NCI-H187 (cell line): ENCODE measurements at places on chromosomes 1 and 21.

GRCh38 chr1:180094705-180095295 lies 59.9 kb upstream of the QSOX1 start:
- DNase-seq = peak; percentile 12

DNA sequence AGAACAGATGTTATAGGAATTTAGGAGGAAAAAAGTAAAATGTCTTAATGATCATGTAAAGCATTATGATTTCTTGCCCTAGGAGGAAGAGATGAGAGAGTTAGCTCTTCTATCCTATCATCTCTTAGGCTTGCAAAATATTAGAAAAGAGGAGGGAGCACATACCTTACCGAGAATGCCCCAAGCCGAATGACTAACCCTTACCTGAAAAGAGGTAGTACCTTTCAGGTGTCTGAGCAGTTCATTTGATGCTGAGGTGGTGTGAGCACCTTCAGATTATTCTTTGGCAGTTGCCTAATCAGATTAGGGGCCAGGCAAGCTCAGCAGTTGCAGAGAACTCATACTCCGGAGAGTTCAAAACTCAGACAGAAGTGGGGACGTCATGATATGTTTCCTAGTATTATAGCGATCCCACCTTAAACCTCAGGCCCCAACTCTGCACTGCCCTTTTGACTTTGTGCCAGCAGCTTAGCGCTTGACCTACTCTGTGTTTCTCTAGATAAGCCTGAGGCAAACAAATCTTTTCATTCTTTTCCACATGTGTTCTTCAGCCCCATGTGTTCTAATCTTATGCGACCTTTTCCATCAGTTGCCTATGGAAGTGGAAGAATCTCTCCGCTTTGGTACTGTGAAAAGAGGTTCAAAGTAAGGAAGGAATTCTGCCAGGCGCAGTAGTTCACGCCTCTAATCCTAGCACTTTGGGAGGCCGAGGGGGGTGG lies 52.5 kb downstream of the ATP2B4 start:
- DNase-seq = no peak

GRCh38 chr1:89100412-89100811 lies 25.5 kb downstream of the GBP2 start:
- DNase-seq = no peak

DNA sequence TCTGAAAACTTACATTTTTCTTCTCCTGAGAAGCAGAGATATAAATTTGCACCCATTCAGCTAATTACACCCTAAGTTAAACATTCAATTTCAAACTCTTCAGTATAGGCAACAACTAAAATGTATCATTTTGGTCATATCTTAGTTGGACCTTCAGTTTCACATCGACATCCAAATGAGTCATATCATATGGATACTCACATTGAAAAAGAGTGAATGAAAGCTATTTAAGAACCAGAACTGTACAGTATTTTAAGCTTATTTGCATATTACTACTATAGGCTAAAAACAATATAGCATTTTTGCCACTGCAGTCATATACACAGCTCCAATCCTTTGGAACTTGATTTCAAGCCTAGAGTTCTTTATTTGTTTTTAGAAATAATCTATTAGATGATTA lies 33.6 kb downstream of the USP25 start:
- no peak for DNase-seq

DNA sequence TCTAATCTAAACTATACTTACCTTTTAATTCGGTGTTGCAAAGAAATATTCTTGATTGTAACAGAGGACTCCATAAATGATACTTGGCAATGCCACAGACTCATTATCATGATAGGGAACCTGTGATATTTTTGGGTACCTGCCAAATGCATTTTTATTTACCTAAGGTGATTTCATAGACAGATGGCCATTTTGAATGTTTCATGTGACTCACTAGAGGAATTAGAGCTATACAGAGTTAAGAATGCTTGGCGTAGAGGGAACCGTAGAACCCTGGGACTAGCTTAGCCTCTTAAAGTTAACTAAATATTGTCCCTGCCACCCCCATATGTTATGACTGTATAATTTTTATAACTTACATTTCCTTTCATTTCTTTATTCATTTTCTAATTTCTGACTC lies 136.1 kb downstream of the DISP1 start:
- peak; percentile 0 for DNase-seq

GRCh38 chr1:241270016-241270415 lies 87.0 kb downstream of the RGS7 start:
- DNase-seq = no peak

- no peak for DNase-seq
Measured at GRCh38 chr1:54105080-54105479, 47.7 kb downstream of the CDCP2 start.

DNA sequence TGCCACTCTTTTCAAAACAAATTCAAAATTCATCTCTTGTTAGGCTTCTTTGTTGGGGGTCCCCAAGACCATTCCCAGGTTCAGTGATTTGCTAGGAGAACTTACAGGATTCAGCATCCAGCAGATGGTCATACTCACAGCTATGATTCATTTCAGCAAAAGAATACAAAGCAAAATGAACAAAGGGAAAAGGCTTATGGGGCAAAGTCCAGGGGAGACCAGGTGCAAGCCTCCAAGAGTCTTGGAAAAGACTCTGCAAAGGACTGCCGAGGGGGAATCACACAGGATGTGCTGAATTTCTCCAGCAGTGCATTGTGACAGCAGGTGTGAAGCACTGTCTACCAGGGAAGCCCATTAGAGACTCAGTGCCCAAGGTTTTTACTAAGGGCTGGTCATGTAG lies 7.3 kb downstream of the TRAF5 start:
- DNase-seq = no peak

DNA sequence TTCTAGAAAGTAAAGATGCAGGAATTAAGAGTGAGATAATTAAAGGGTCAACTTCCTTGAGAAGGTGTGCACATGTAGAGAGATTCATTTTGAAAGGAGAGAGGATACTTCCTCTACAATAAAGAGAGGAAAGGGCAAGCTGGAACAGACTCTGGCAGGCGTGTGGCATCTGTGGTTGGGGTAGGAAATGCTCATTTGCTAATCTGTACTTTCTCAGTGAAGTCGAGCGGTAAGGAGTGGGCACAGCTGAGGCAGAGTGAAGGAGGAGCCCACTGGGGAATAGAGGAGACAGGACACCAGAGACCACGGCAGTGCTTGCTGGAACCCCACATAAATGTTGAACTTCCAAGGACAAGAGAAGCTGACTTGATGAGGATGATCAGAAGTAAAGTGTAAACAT lies 49.1 kb downstream of the PCSK9 start:
- no peak for DNase-seq

GRCh38 chr1:40628903-40629292 lies 36.6 kb downstream of the RIMS3 start:
- no peak for DNase-seq

- DNase-seq = no peak
Measured at GRCh38 chr1:166189126-166189525, 22.3 kb upstream of the FAM78B start.

DNA sequence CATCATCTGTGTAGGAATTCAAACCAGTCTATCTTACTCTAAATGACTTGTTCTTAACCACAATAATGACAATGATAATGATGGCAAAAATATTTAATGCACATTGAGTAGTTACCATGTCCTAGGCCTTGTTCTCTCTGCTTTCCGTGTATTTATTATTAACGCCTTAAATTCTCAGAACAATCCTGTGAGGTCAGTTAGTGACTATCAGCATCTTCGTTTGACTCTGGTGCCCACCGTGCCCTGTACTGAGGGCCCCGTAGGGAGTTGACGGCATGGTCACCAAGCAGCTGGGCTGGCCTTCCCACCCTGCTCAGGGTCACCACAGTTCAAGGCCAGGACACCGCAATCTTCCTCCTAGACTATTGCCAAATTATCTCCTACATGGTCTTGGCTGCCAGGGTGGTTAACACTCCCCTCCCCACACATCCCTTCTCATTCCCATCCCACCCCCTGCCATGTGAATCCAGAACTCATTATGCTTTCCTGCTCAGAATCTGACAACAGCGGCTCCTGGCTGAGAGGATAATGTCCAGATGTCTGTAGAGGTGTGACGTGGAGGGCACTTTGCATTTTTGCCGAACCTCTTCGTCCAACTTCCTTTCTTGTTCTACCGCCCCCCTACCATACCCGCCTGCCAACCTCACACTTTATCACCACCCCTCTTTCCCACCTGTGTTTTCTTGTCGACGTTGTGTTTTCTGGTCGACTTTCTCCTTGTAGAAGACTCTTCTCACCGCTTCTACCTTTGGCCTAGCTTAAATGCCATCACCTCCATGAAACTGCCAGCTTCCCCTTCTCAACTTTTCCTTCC lies 33.4 kb downstream of the IGFN1 start:
- DNase-seq = no peak

DNA sequence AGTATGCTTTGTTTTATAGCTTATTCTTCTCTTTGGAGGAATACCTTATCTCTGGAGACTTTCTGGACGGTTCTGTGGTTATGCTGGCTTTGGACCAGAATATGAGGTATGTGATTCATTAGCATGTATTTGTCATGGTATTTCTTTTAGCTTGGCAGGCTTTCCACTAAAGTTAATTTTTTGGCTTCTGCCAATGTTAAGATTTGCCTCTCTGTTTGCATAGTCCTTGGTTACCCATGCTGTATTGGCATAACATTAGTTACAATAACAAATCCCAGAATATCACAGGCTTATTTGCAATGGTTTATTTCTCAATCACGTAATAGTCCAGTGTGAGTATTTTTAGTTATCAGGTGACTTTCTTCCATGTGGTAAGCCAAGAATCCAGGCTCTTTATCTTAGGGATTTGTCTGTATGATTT lies 9.7 kb downstream of the ZMPSTE24 start:
- no peak for DNase-seq

DNA sequence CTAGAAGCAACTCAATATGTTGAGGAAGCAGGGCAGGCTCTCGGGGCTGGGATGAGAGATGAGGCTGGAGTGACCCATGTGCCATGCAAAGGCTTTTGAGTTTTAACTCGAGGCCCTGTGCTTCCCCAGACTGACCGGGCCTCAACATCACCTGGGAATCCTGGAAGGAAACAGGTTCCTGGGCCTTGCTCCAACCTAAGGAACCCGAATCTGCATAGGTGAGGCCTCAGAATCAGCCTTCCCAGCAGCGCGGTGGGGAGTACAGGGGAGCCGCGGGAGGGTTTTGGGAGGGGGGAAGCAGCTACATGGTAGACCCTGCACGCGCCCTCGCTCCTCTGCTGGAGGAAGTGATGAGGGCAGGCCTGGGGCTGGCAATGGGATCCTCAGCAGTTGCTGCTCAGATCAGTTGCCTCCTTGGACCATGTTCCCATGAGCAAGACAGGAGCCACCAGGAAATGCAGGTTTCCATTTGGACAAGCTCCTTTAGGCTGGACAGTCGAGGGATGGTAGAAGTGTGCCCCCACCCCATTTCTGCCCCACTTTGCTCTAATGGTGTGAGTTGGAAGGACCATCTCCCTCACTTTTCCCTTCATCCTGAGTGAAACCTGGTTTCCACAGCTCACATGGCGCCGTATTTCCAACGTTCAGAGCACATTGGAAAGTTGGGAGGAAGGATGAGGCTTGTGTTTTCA lies 4.5 kb upstream of the KIAA1614 start:
- DNase-seq = no peak

- DNase-seq = no peak
Measured at GRCh38 chr1:169326261-169326955, 41.2 kb downstream of the NME7 start.

GRCh38 chr1:59604191-59604590 lies 210.6 kb upstream of the HOOK1 start:
- no peak for DNase-seq

DNA sequence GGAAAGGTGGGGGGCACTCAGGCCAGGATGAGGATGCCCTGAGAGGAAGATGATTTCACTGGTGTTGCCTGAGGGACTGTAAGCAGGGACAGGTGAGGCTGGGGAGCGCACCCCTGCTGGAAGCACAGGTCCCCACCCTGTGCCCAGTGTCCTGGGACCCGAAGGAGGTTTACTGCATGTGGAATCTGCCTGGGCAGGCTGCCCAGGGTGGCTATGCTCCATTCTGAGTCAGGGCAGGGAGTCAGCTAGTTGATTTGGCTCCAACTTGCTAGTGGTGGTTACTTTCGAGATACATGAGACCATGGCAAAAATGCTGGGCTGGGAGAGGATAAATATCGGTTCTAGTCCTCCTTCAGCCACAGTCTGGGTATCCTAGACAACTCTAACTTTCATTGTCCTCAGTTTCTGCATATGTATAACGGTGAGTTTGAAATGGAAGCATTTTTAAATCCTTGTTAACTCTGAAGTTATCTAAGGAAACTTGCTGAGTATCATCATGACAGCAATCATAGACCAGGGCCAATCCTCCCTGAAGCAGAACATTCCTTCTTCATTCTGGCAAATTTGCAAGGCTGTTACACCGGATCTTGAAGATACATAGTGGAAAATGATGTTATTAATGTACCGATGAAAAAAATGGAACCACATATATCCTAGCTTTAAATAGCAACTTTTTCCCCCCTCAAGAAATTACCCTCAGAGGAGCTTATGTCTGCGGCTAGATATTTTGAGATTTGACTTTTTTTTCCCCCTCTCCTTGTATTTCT lies 7.7 kb downstream of the TLR5 start:
- no peak for DNase-seq

DNA sequence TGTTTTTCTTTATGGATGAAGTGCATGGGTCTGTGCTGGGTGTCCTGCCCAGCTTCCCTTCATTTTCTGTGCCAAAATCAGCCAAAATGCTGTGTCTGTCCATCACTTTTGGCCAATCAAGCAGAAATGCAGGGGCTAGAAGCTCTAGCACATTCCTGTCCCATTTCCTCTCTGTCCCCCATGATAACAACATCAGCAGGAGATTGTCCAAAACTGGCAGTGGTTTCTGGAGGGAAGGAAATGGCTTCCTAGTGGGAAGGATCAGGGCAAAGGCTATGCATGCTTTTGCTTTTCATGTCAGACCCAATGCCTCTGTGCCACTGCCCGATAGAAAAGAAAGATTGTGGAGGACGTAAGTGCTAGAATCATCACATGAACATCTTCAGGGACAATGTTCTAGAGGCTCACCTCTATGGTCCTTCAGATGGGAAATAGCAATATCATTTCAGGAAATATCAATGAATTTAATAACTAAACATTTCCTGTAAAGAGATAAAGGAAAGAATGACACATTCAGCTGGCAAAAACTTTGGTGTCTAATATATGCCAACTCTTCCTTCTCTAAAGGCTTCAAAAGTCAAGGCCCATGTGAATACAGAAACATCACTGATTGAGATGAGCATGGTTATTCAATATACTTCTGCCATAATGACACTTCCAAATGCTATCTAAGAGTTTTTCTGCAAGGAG lies 107.5 kb downstream of the SETD4 start:
- DNase-seq = no peak

DNA sequence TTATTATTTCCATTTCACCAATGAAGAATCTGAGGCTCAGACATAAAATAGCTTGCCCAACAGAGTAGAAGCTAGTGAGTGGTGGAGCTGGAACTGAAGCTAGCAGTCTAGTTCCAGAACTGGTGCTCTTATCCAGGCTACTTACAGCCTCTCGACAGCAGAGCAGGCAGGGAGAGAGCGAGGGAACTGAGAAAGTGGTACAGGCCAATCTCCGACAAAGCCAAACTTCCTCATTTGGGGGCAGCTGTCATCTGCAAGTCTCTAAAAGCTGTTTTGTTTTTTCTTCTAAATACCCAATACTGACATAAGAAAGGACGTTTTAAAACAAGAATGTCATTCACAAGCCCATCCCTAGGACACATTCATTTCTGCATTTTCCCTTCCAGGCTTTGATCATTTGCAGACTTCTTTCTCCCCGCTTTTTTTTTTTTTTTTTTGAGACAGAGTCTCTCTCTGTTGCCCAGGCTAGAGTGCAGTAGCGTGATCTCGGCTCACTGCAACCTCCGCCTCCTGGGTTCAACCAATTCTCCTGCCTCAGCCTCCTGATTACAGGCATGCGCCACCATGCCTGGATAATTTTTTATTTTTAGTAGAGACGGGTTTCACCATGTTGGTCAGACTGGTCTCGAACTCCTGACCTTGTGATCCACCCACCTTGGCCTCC lies 20.0 kb downstream of the YIPF1 start:
- no peak for DNase-seq

- no peak for DNase-seq
Measured at GRCh38 chr1:200453553-200453905, 43.7 kb upstream of the ZNF281 start.
